Stimulated activated CD4-positive, alpha-beta T cell treated with anti-CD3 and anti-CD28 coated beads, Interleukin-1b, Interleukin-23, amount 100 ng/mL, for 1 hour (primary cell): ENCODE measurements at places on chromosomes 7 and 10.

DNA sequence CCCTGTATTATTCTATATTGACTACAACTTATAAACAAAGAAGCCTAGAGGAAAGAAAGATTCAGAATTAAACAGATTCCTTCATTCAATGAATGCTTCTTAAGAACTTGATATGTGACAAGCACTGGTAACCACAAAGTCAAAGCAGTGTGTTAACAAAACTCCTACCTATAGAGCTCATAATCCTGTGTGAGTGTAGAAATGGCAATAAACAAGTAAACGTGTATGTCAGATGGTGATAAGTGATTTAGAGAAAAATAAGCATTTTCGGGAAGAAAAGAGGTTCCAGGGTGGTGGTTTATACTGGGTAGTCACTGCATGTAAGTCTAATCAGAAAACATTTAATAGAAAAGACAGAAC is 141.3 kb downstream of the JMJD1C start:
- DNase-seq = no peak

DNA sequence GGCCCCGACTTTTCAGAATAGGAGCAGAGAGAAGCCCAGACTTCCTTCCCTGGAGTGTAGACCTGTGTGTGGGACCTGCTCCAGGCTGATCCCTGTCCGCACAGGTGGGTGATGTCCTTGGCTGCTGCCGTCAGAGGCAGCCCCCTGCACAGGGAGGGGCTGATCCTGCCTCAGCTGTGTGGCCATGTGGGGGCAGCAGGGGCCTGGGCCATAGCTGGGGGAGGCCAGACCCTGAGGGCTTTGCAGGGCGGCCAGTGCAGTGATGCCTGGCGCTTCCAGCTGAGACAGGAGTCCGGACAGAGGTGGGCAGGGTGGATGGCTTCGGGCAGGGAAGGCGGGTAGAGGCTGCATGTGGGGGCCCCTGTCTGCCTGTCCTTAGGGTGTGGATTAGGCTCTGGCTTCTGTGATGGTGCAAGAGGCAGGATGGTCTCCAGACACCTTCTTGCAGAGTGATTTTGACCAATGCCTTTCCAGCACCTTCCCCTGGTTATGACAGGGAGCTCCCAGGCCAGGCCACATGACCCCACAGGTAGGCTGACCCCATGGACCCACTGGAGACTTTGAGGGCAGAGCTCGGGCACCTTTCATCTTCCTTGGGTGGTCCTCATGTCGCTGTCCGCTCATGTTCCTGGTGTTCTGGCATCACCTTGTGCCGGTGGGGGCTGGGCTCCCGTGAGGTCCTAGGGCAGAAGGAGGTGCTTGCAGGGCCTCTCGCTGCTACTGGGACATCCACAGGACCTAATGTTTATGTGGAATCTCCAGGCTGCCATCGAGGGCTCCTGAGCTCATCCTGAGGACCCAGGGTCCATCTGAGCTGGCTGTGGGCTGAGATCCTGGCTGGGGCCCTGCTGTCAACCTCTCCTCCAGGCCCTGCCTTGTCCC is 141.5 kb downstream of the ADCY1 start:
- DNase-seq = no peak

DNA sequence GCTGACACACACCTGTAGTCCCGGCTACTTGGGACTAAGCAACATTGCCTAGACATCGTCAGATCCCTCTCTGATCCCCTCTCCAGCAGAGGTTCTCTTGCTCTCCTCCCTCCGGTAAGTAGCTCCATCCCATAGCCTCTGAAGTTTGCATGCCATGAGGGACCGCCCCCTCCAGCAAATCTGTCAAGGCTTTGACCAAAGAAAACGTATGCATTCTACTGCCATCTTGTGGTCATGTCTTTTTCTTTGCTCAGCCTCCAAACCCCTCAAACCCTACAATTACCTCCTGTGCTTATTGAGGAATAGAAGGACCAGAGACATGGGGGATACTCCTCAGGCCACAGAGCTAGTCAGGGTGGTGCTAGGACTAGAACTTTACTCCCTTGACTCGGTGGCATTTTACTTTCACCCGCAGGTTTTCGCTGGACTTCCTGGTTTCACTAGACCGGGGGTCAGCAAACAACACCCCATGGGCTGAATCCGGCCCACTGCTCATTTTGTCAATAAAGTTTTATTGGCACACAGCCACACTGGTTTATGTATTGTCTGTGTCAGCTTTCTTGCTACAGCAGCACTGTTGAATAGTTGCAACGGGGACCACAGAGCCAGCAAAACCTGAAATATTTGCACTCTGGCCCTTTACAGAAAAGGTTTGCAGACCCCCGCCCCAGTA is 202.6 kb upstream of the FOXK1 start:
- DNase-seq = no peak

DNA sequence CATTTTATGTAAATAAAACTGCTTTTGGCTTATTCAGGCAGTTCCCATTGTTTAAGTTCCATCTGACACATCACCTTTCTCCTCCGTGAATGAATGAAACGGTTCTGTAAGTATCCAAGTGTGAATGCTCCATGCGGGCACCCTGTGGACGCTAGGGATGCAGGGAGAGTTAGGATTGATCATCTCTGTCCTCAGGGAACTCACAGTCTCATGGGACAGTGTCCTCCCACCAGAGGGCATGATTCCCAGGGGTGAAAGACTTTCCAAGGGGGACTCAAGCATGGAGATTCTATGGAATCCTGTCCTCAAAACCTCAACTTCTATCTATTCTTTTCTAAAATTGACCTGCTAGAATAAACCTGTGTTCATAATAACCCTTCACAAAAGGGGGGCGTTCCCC is 98.8 kb downstream of the HECW1 start:
- DNase-seq = no peak

GRCh38 chr7:93242106-93242505 is 9.9 kb downstream of the VPS50 start:
- DNase-seq = no peak

- no peak for DNase-seq
Observed at GRCh38 chr10:13853854-13854253, 267.1 kb downstream of the PRPF18 start.

DNA sequence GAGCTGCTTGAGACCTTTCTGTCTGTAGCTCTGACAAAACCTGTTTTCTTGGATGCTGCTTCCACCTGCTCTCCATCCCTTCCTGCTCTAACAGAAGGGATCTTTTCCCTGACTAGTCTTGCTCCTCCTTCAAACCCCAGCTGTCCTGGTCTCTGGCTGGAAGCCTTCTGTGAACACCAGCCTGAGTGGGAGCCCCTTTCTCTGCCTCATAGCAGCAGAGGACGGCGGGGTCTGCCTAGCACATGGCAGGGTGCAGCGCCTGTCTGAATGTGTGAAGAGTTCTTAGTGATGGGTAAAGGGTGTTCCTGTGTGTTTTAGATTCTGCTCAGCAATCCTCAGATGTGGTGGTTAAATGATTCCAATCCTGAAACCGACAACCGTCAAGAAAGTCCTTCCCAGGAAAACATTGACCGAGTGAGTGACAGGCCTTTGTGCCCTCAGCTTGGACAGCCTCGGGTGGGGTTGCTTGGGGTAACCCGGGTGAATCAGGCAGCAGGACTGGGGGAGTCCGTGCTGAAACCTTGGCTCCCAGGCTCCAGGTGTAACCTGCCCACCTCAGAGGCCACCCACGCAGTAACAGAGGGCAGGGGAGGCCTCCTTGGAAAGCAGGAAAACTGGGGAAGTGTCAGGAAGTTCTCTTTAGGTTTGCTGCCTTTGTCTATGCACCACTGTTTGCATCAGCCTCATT is 34.1 kb downstream of the NUB1 start:
- no peak for DNase-seq
